ENCODE measurements at places on chromosomes 5 and 9. TPM values are rescaled to one million over a fixed set of nuclear protein-coding genes. Genes with fewer than 3 reads are reported as not detected.

EGFLAM gene
- total RNA-seq = 0.98 TPM

ERCC6L2 gene
- 13.6 TPM for total RNA-seq

GRCh38 chr9:14671377-14671776 is 21.9 kb downstream of the ZDHHC21 start:
- H3K4me3 ChIP-seq = no peak overlapping the region
- no peak for DNase-seq
- peaks cover 5% of the 10 kb centered on the region for H3K4me1 ChIP-seq
- H3K36me3 ChIP-seq = no peaks in the 10 kb centered on the region
- H3K27ac ChIP-seq = no peak overlapping the region

- H3K36me3 ChIP-seq = no peaks in the 10 kb centered on the region
- no peaks in the 10 kb centered on the region for H3K27me3 ChIP-seq
- DNase-seq = no peak
- H3K27ac ChIP-seq = no peak overlapping the region
Measured at GRCh38 chr5:132439521-132440089, 51.0 kb downstream of the IRF1 start.

DNA sequence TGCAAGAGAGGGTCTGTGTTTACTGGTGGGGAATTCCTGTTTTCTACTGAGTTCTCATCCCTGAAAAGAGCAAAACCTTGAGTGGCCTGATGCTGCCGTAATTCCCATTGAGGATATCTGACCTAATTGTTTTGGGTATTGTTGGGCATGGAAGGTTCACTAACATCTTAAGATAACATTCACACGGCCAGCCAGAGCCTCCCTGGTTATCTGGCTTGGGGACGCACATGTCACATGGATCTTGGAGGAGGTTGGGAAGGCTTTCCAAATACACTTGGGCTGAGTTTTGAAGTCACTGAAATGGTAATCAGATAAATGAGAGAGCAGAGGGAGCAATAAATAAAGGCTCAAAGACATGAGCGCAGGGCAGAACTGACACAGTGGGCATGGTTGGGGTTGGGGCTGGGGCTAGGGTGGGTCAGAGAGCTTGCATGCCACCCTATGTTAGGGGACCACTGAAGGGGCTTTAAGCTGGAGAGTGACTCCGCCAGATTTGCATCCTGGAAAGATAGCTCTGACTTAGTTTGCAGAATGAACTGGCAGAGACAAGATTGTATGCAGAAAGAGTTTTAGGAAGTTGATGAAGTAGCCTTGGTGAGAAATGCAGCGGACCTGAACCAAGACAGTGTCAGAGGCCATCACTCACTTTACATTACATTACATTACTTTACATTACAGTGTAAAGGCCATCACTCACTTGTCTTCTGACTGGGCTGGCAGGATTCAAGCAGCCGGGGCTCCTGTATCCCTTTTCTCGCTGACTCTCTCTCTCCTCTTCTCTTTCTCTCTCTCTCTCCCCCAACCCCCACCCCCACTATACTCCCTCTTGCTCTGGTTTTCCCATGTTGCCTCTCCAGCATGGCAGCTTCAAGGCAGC is 24.2 kb downstream of the SLC1A1 start:
- H3K4me3 ChIP-seq = no peak overlapping the region
- DNase-seq = no peak
- no peaks in the 10 kb centered on the region for H3K27me3 ChIP-seq
- no peak overlapping the region for H3K27ac ChIP-seq
- no peaks in the 10 kb centered on the region for H3K4me1 ChIP-seq

DNA sequence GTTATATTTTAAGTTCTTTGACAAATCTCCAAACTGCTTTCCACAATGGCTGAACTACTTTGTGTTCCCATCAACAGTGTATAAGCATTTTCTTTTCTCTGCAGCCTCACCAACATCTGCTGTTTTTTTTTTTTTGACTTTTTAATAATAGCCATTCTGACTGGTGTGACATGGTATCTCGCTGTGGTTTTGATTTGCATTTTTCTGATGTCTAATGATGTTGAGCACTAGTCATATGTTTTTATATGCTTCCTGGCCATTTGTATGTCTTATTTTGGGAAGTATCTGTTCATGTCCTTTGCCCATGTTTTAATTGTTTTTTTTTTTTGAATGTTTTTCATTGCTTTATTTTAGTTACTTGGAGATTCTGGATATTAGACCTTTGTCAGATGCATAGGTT is 196.6 kb downstream of the PLK2 start:
- H3K27me3 ChIP-seq = no peaks in the 10 kb centered on the region
- no peak overlapping the region for H3K27ac ChIP-seq
- no peaks in the 10 kb centered on the region for H3K36me3 ChIP-seq
- no peak overlapping the region for H3K4me3 ChIP-seq
- no peaks in the 10 kb centered on the region for H3K4me1 ChIP-seq
- DNase-seq = no peak

OMD gene
- total RNA-seq = 2.4 TPM

- no peak overlapping the region for H3K4me3 ChIP-seq
- H3K27me3 ChIP-seq = no peaks in the 10 kb centered on the region
- no peak for DNase-seq
- no peaks in the 10 kb centered on the region for H3K4me1 ChIP-seq
- H3K27ac ChIP-seq = no peak overlapping the region
- no peaks in the 10 kb centered on the region for H3K36me3 ChIP-seq
Measured at GRCh38 chr5:86546044-86546443, 71.7 kb upstream of the COX7C start.

GRCh38 chr9:108894225-108894997 is 32.3 kb downstream of the ACTL7A start:
- no peak overlapping the region for H3K27ac ChIP-seq
- no peak for DNase-seq
- no peak overlapping the region for H3K4me3 ChIP-seq
- H3K27me3 ChIP-seq = no peaks in the 10 kb centered on the region
- H3K36me3 ChIP-seq = peaks cover 12% of the 10 kb centered on the region

- H3K27me3 ChIP-seq = no peaks in the 10 kb centered on the region
- H3K36me3 ChIP-seq = peaks cover 10% of the 10 kb centered on the region
- H3K4me1 ChIP-seq = no peaks in the 10 kb centered on the region
- no peak overlapping the region for H3K4me3 ChIP-seq
- no peak overlapping the region for H3K27ac ChIP-seq
- no peak for DNase-seq
Measured at GRCh38 chr9:4857163-4857810, 64.5 kb downstream of the RCL1 start.

GRCh38 chr9:90331826-90332575 is 310.6 kb downstream of the DIRAS2 start:
- no peak overlapping the region for H3K27ac ChIP-seq
- H3K27me3 ChIP-seq = no peaks in the 10 kb centered on the region
- H3K4me3 ChIP-seq = no peak overlapping the region
- DNase-seq = no peak
- no peaks in the 10 kb centered on the region for H3K4me1 ChIP-seq

SH3RF2 gene
- 14.0 TPM for total RNA-seq

HEXB gene
- total RNA-seq = 59.2 TPM

DNA sequence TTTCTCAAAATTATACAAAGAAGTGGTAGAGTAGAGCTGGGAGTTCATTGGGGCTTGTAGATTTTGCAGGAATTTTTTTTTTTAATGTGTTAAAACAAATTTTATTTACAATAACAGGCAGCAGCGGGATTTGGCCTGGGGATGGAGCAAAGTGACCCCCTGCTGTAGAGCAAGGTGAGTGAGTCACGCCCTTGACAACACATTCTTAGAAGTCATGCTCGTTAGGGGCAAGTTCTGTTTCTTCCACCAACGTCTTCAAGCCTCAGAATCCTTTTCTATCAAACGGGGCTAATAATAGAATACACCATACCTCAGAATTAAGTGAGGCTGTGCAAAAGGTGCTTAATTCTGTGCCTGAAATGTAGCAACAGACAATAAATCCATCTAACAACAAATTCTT is 1.1 kb upstream of the ANKDD1B start:
- no peaks in the 10 kb centered on the region for H3K27me3 ChIP-seq
- H3K4me1 ChIP-seq = no peaks in the 10 kb centered on the region
- no peak overlapping the region for H3K27ac ChIP-seq
- no peak for DNase-seq

MED27 gene
- 4.7 TPM for total RNA-seq

DNA sequence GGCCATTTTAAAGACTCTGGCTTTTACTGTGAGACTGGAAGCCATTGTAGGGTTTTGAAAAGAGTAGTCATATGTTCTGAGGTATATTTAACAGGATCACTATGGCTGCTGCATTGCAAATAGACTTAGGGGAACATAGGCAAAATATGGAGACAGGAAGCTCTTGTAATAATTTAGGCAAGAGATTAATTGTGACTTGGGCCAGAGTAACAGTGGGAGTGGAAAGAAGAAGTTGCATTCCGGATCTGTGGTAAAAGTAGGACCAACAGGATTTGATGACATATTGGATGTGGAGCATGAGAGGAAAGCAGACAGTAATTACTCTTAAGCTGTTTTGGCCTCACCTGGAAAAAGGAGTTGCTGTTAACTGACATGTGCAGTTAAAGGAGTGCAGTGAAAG is 85.6 kb downstream of the SMIM15 start:
- H3K4me1 ChIP-seq = no peaks in the 10 kb centered on the region
- H3K36me3 ChIP-seq = no peaks in the 10 kb centered on the region
- no peak overlapping the region for H3K27ac ChIP-seq
- no peak for DNase-seq
- no peaks in the 10 kb centered on the region for H3K27me3 ChIP-seq

- H3K36me3 ChIP-seq = no peaks in the 10 kb centered on the region
- no peak for DNase-seq
- H3K27me3 ChIP-seq = no peaks in the 10 kb centered on the region
Measured at GRCh38 chr5:157912621-157913325, 53.8 kb upstream of the CLINT1 start.

DNA sequence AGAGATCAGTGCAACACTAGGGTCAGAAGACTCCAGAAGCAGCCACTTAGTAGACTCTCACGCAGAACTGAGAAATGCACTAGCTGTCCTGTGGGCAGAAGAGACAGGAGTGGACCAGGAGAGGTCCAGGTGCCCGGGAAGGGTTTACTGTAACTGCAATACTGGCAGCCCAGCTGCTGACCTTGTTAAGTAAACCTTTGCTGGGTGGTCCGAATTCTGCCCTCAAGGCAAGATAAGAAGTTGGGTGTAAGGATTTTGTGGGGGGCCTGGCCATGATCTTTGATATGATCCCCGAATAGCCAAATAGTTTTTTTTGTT is 91.3 kb downstream of the PDE6A start:
- H3K27me3 ChIP-seq = no peaks in the 10 kb centered on the region
- DNase-seq = no peak
- no peak overlapping the region for H3K27ac ChIP-seq
- H3K4me3 ChIP-seq = no peak overlapping the region

GRCh38 chr9:35257986-35258659 is 96.3 kb downstream of the UNC13B start:
- H3K4me3 ChIP-seq = no peak overlapping the region
- no peak for DNase-seq
- H3K27me3 ChIP-seq = no peaks in the 10 kb centered on the region
- peak overlapping the region; percentile 13 for H3K27ac ChIP-seq
- H3K4me1 ChIP-seq = peaks cover 11% of the 10 kb centered on the region

DNA sequence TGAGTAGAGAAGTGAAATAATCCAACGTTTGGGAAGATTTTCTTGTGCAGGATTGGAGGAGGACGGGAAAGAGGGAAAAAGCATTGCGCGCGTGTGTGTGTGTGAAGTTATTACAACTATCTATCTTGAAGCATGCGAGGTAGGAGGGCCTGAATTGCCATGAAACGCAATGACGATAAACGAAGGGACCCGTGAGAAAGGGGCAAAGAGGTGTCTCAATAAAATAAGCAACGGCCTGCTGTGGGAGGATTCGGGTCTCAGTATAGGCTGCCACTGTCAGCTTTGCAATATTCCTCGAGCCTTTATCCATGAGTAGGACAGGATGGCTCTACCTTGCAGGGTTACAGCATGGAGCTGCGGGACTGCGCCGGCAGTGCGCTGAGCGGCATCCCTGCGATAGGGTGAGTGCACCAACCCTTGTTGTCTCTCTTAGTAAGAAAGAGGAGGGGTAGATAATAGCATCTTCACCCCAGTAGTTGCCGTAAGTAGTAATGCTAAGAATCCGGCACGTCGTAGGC is 631 bp upstream of the RCL1 start:
- H3K27me3 ChIP-seq = no peaks in the 10 kb centered on the region
- no peak overlapping the region for H3K27ac ChIP-seq
- DNase-seq = no peak

BHMT2 gene
- 0.28 TPM for total RNA-seq

DNA sequence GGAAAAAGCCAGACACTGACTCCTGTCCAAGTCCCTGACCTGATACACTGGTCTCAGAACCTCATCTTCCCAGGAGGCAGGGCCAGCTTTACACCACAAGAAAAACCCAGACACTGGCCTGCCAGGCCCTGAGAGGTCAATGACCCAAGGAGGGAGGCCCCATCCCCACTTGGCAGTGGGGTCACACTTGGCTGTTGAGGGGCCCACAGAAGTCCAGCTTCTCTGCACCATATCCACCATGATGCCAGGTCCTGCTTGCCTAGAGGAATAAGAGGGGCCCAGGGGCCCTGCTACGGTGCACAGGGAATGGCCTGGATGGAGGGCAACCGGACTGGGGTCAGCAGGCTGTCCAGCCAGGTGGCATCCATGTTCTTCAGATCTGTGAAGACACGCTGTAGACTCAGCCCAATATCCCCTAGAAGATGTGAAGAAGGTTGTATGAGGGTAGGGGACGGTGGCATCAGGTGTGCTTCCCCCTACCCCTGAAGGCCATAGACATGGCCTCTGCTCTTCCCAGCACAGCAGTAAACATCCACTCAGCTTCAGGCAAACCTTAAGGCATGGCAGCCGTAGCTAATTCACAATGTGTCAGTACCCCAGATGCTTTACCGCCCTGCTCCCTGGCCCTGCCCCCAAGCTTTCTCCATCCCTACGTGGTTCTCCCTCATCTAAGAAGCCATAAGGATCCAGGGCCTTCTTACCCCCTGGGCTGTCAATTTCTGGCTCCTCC is 6.7 kb downstream of the IRF1 start:
- H3K4me1 ChIP-seq = no peaks in the 10 kb centered on the region
- H3K27ac ChIP-seq = no peak overlapping the region
- H3K36me3 ChIP-seq = no peaks in the 10 kb centered on the region
- DNase-seq = no peak

DNA sequence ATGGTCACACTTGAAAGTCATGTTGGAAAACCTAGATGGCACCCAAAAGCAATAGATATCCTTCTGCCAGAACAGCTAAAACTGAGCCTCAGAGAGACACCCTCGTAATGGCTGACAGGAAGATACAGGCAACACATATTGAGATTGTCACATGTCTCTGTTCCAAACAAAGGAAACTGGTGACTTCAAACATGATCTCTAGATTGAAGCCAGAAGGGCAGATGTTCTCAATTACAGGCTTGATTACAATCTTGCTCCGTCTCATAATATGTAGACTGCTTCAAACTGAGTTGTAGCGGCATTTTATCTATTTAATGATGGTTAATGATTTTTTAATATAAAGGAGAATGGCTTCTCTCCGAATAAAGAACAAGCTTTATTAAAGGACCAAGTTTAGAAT is 774.3 kb downstream of the KCTD16 start:
- no peak for DNase-seq
- no peak overlapping the region for H3K27ac ChIP-seq
- H3K36me3 ChIP-seq = no peaks in the 10 kb centered on the region
- H3K4me3 ChIP-seq = no peak overlapping the region

GGTA1 gene
- 2.7 TPM for total RNA-seq

- no peaks in the 10 kb centered on the region for H3K4me1 ChIP-seq
- H3K36me3 ChIP-seq = no peaks in the 10 kb centered on the region
- no peak for DNase-seq
- H3K27ac ChIP-seq = no peak overlapping the region
Measured at GRCh38 chr5:149302641-149303040, 31.0 kb downstream of the AFAP1L1 start.
